Occipital lobe (tissue), 3 donors: ENCODE measurements at places on chromosomes 3 and 15. TPM values are rescaled to one million over a fixed set of nuclear protein-coding genes. Genes with fewer than 3 reads are reported as not detected.

THAP10 gene
- total RNA-seq, result 4.4 TPM

ERICH6 gene
- total RNA-seq, result not detected

SH2D7 gene
- not detected for total RNA-seq

LRRIQ4 gene
- total RNA-seq, result 0.31 TPM

FAM174B gene
- 13.6 TPM for total RNA-seq

TMEM266 gene
- total RNA-seq, result 4.7 TPM

IL16 gene
- total RNA-seq, result 0.62 TPM

A4GNT gene
- total RNA-seq, result not detected

LTK gene
- not detected for total RNA-seq

FGF12 gene
- 187 TPM for total RNA-seq

DNA sequence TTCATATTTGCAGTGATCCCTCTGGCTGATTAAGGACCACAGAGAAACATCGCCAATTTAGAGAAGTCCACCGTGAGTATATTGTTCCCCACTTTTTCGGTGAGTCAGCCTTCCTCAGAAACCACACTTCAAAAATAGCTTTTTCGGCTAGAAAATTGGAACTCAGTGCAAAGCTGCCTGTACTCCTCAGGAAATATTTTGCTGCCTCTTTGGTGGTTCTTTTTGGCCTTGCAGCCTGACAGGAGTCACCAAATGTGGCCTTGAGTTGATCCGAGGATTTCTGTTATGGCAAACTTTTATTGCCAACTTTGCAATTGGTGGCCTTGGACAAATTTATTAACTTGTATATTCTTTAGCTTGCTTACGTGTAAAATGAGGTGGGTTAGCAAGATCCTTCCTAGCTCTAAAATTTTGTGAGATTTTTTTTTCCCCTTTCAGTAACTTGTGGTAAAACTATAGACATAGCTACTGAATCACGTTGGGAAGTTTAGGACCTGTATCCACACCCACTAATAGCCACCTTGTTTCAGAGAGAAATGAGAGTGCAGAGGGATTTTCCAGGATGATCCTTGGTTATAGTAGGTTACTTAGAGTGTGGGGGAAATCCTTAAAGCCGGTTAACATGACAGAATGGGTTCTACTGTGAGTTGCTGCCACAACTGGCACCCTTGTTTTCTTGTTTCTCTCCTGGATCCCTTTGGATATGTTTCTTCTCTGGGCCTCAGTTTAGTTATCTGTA is 9.9 kb downstream of the ARL6IP5 start:
- DNase-seq, result no peak

- DNase-seq, result no peak
Observed at GRCh38 chr3:36814776-36815175, 50.4 kb upstream of the DCLK3 start.

- no peak for DNase-seq
Observed at GRCh38 chr3:194221336-194221735, 85.4 kb downstream of the HES1 start.

GRCh38 chr3:188513662-188514328 is 359.8 kb downstream of the LPP start:
- no peak for DNase-seq

GRCh38 chr3:158488670-158489069 is 82.3 kb upstream of the MLF1 start:
- DNase-seq, result no peak

- DNase-seq, result no peak
Observed at GRCh38 chr3:129238945-129239705, 10.3 kb upstream of the COPG1 start.

GRCh38 chr3:144660186-144660585 is 688.6 kb downstream of the DIPK2A start:
- no peak for DNase-seq

- no peak for DNase-seq
Observed at GRCh38 chr3:190619761-190620160, 105.9 kb downstream of the IL1RAP start.

GRCh38 chr3:55160241-55160983 is 232.6 kb upstream of the LRTM1 start:
- DNase-seq, result no peak

DNA sequence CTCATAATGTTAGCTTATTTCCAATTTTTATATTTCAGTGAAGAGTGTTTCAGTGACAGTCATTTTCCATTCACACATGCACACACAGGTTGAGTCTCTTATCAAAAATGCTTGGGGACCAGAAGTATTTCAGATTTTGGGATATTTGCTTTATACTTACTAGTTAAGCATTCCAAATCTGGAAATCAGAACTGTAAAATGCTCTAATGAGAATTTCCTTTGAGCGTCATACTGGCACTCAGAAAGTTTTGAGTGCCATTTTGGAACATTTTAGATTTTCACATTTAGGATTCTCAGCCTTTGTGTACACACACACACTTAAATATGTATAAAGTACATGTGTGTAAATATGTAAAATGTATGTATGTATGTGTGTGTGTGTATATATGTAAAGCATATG is 71.0 kb downstream of the CHD2 start:
- DNase-seq, result no peak

DNA sequence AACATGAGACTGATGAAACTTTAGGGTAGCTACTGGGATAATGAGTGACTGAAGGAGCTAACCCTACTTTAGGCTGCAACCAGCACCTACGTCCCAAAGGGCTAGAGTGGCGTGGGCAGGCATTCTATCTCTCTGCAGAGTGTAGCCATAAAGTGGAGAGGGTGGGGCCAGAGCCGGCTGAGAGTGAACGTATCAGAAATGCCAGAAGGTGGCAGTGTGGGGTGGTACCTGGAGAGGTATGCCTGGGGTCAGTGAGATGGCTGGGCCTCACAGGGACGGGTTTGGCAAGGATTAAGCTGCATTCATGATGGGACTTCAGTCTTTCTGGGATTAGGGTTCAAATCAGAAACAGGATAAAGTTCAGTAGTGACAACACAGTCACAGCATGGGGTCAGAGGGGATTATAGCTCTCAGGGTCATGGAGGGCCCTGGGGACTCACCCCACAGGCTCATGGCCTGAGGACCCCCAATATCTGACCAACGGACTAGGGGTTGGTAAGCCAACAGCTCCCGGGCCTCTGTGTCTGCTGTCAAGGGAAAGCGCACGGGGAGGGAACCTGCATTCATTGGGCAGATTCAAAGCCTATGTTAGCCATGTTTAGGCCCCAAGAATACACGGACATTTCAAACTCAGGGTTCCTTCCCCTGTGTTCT is 86.5 kb upstream of the FOXB1 start:
- DNase-seq, result no peak

DNA sequence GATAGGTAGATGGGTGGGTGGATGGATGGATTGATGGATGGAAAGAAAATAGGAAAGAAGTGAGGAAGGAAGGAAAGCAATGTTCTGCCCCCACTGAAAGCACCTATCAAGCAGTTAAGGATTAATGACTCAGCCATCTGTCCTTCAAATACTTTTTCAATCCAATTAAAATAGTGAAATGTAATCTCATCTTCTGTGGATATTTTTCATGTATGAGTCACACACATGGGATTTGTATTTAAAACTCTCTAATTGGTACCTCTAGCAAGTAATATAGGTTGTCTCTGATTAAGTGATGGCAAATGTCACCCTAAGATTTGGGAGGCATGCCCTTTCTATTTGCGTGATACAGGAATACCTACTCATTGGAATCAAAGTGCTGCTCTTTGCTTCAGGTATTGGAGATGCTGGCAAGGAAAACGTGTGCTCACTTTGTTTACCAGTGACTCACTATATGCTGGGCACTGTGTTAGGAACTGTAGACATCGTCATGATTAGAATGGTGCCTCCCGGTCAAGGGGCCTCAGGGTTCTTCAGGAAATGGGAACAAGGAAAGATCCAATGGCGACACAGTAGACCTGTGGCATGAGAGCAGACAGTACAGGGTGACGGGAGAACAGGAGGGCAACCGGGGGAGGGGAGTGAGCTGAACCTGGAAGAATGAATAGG is 230.1 kb downstream of the CLSTN2 start:
- no peak for DNase-seq

DNA sequence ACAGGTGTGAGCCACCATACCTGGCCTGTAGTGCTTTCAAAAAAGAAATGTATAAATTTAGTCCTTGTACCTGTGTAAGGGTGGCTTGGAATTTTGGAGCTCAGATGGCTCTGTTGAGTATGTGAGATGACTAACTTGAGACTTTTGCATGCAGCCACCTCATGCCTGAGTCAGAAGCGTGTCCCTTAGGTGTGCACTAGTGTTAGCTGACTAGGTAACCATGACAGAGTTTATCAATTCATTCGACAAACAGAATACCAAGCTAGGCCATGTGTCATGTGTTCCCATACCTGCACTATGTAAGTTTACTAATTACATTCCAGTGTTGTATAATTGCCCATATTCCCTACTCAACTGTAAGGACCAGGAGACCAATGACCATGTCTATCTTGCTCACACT is 4.0 kb upstream of the ZNF639 start:
- DNase-seq, result no peak

GRCh38 chr3:196135693-196136639 is 54.1 kb upstream of the TFRC start:
- DNase-seq, result no peak

- no peak for DNase-seq
Observed at GRCh38 chr3:127588806-127589577, 1.5 kb downstream of the TPRA1 start.

DNA sequence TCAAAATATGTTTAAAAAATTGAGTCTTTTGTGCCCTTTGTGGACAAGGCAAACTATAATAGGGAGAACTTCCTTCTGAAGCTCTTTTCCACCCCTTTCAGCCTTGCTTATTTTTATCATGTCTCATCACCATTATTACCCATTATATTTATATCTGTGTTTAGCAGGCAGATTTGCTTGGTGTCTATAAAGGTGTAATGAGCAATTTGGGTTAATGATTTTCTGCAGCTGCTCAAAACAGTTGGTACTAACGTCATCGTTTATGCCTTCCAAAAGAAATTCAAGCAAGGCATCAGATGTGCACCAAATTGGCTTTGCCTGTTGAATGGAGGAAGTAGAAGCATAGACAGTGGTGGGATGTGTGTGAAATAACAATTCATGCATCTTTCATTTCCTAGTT is 483.7 kb upstream of the SGO1 start:
- no peak for DNase-seq

DNA sequence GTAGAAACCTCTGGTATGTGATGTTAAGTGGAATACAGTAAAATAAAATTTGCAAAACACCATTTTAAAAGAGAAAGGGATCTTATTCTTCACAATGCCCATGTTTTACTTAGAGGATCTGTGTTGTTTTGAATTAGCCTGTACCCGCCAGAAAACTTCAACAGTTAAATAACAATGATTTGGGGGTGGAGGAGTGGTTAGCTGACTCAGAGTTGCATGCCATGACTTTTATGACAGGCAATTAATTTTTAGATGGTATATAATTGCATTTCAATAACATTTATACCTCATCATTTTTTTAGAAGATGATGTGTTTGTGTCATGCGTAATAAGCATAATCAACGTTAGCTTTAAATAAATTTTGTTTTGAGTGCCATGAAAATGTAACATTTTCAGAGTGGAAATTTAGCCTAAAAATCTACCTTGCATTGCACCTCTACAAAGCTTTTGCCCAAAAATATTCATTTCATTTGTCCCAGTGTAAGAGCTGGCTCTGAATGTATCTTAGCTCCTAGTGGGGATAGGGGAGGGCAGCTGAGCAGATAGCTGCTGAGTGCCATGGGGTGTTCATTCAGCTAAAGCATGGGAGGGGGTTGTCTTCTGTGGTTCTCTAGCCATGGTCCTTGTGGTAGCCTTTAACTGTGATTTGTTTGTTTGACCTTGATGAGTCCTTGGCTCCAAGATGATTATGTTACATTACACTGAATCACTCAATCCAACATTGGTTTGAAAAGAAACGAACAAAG is 379.8 kb downstream of the LPP start:
- no peak for DNase-seq

- no peak for DNase-seq
Observed at GRCh38 chr3:143170074-143170473, 50.5 kb downstream of the CHST2 start.

GRCh38 chr15:41543521-41543870 is 561 bp downstream of the RPAP1 start:
- DNase-seq, result no peak

- no peak for DNase-seq
Observed at GRCh38 chr15:95326431-95327182, 1003.9 kb upstream of the NR2F2 start.

DNA sequence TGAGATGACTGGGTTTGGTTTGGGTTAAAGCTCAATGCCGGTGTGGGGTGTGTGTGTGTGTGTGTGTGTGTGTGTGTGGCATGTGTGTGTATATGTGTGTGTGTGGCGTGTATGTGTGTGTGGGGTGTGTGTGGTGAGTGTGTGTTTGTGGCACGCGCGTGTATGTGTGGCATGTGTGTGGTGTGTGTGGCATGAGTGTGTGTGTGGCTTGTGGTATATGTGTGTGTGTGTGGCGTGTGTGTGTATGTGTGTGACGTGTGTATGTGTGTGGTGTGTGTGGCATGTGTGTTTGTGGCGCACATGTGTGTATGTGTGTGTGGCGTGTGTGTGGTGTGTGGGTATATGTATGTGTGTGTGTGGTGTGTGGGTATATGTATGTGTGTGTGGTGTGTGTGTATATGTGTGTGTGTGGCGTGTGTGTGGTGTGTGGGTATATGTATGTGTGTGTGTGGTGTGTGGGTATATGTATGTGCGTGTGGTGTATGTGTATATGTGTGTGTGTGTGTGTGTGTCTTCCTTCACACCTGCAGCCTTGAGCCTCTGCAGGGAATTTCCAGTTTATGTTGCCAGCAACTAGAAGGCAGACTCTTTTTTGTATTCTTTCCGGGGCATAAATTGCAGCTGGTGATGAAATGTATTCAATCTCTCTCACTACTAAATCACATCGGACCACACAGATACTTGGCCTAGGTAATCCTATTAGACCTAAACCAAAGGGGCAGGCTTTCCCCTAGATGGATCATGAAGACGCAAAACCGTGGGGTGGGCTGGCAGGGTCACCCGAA is 34.8 kb downstream of the CHRD start:
- DNase-seq, result no peak

GRCh38 chr3:52722491-52722890 is 16.6 kb downstream of the SPCS1 start:
- no peak for DNase-seq

- no peak for DNase-seq
Observed at GRCh38 chr15:69616558-69616957, 163.9 kb downstream of the RPLP1 start.

DNA sequence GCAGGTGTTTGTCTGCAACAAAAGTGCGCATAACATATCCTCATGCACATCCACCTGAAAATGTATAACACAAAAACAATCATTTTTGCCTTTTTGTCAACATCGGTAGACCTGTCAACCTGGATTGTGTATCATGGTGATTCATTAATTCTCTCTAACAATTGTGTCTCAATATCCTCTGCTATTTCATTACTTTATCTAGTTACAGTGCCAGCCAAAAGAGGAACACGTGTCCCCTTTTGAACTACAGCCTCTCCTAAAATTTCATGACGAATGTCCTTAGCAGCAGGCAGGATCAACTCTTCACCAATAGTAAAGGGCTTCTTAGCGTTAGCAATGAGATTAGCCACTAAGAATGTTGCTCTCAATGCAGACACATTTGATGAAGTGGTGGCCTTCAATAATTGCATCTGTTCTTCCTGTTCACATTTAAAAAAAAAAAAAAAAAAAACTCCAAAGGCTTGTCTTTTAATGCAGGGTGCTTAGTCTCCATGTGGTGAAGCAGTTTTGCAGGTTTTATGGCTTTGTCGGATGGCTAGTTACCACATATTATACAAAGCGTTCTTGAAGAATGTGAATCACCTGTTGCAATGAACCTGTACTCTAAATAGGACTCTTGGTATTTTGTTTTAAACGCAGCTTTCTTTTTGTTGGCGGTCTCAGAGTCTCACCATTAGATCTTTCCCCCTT is 45.7 kb upstream of the MCTP2 start:
- DNase-seq, result no peak
